ENCODE measurements at places on chromosomes 5 and 9. TPM values are rescaled to one million over a fixed set of nuclear protein-coding genes. Genes with fewer than 3 reads are reported as not detected.

Gene PHPT1
- polyA plus RNA-seq: 288 TPM

Gene NUTM2F
- polyA plus RNA-seq: not detected

Gene PRPF4
- polyA plus RNA-seq: 30.4 TPM

Gene PMPCA
- 42.4 TPM for polyA plus RNA-seq

Gene AMBP
- not detected for polyA plus RNA-seq

Gene TMEFF1
- 0.07 TPM for polyA plus RNA-seq
